ENCODE measurements at places on chromosomes 1 and 21. TPM values are rescaled to one million over a fixed set of nuclear protein-coding genes. Genes with fewer than 3 reads are reported as not detected.

Gene PLA2G2C
- not detected for total RNA-seq

Gene PCNT
- total RNA-seq: 24.3 TPM

Gene GPR25
- total RNA-seq: not detected

Gene APOBEC4
- total RNA-seq: not detected

Gene PADI1
- total RNA-seq: 0.09 TPM

Gene ST6GALNAC3
- 23.7 TPM for total RNA-seq

Gene PWP2
- 27.4 TPM for total RNA-seq

Gene TMOD4
- total RNA-seq: 0.28 TPM

Gene SLAMF1
- total RNA-seq: not detected

Gene HIVEP3
- total RNA-seq: 1.5 TPM

Gene TNNT2
- total RNA-seq: not detected

Gene GABRD
- not detected for total RNA-seq

Gene TIMM17A
- 79.8 TPM for total RNA-seq

Gene FNBP1L
- 68.2 TPM for total RNA-seq

Gene CASZ1
- total RNA-seq: 1.5 TPM

Gene SELE
- total RNA-seq: 5.4 TPM

Gene SLC9C2
- 2.0 TPM for total RNA-seq

Gene TMIGD3
- 0.27 TPM for total RNA-seq

Gene CYP4Z1
- not detected for total RNA-seq

Gene SNX7
- total RNA-seq: 47.0 TPM

Gene NEGR1
- 4.8 TPM for total RNA-seq

Gene HJV
- not detected for total RNA-seq

Gene OR2M3
- total RNA-seq: not detected

Gene MR1
- 7.4 TPM for total RNA-seq

Gene KCNK1
- 0.45 TPM for total RNA-seq
